ENCODE measurements at places on chromosomes 4 and X. TPM values are rescaled to one million over a fixed set of nuclear protein-coding genes. Genes with fewer than 3 reads are reported as not detected.

The SMC1A gene
- total RNA-seq: 31.4 TPM

The ZAR1 gene
- total RNA-seq: 2.5 TPM

The TMPRSS11B gene
- 40.8 TPM for total RNA-seq

The MXD4 gene
- 27.5 TPM for total RNA-seq

The HTN1 gene
- total RNA-seq: not detected

The NHSL2 gene
- total RNA-seq: 12.3 TPM

The TSPAN6 gene
- 19.6 TPM for total RNA-seq

The ARSJ gene
- total RNA-seq: 5.4 TPM

The IDUA gene
- total RNA-seq: 28.0 TPM

The GRIA2 gene
- 0.49 TPM for total RNA-seq

The NAP1L3 gene
- total RNA-seq: 3.2 TPM

The ABCE1 gene
- 47.1 TPM for total RNA-seq

DNA sequence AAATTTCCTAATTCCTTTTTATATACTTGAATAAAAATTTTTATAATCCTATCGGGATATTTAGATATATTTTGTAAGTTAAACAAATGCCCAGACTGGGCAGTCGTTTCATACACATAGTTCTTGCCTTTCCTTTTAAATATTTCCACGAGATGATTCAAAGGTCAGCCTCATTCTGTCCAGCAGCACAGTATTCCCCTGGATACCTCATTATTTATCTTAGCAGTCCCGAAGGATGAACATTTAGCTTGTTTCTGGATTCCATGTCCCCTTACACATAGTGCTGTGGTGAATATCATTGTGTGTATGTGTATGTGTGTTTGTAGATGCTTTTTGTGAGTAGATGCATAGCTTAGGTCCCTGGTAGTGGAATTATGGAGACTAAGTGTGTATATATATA, 38.3 kb downstream of the RAPGEF2 start:
- no peak overlapping the region for H3K27ac ChIP-seq
- DNase-seq: no peak
- no peaks in the 10 kb centered on the region for H3K27me3 ChIP-seq
- H3K4me3 ChIP-seq: no peak overlapping the region

GRCh38 chrX:129719931-129720530, 18.7 kb upstream of the XPNPEP2 start:
- H3K4me1 ChIP-seq: no peaks in the 10 kb centered on the region
- no peak for DNase-seq
- no peaks in the 10 kb centered on the region for H3K27me3 ChIP-seq
- no peaks in the 10 kb centered on the region for H3K36me3 ChIP-seq

DNA sequence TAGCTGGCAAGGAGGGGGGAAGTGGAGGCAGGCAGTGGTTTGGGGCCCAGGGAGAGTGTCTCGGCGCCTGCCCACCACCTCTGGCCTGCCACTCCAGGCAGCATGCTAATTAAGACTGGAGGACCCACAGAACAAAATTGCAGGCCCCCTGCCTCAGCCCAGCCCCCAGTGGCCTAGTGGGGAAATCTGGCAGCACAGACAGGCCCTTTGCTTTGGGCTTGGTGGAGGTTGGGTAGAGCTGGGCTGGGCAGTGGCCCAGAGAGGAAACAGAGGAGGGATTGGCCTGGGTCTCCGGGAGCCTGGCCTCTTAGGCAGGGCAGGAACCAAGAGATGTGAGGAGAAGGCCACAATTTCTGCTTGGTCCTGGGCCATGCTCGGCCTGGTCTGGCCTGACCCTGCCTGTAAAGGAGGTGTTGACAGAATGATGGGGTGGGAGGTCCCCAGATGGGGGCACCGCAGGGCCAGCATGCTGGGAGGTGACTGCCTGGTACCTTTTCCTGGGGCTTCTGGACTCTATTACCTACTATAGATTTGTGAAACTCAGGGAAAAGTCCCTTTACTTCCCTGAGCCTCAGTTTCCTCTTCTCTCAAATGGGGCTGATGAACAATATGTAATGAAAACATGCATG, 92.4 kb upstream of the PJA1 start:
- no peak overlapping the region for H3K4me3 ChIP-seq
- no peak for DNase-seq
- no peaks in the 10 kb centered on the region for H3K27me3 ChIP-seq
- no peaks in the 10 kb centered on the region for H3K36me3 ChIP-seq

GRCh38 chrX:33062041-33062440, 149.3 kb downstream of the DMD start:
- H3K36me3 ChIP-seq: no peaks in the 10 kb centered on the region
- H3K27me3 ChIP-seq: no peaks in the 10 kb centered on the region
- H3K4me3 ChIP-seq: no peak overlapping the region
- no peak for DNase-seq
- H3K4me1 ChIP-seq: no peaks in the 10 kb centered on the region

DNA sequence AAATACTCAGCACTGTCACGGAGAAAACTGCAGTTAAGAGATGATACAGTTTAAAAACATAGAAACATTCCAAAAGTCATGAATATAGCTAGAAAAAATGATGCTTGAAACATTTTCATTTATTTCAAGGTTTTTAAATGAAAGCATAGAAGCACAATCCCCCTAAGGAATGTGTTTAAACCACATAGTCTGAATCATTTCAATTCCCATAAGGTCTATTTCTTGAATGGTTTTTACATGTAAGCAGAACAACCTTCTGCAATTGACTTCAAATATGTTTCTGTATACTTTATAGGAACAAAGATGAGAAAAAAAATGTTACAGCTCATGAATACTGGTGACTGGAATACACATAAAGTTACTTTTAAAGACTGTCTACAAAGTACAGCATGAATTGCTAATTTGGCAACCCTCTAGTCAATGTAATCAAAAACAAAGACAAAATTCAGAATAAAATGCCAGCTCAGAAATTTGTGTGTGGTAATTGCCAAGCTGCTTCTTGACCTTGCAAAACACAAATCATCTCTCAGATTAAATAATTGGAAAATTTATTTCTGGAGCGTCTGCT, 886.4 kb upstream of the ADGRL3 start:
- no peak overlapping the region for H3K4me3 ChIP-seq
- H3K4me1 ChIP-seq: no peaks in the 10 kb centered on the region
- no peaks in the 10 kb centered on the region for H3K36me3 ChIP-seq
- H3K27me3 ChIP-seq: no peaks in the 10 kb centered on the region
- DNase-seq: no peak
- H3K27ac ChIP-seq: no peak overlapping the region

- H3K36me3 ChIP-seq: no peaks in the 10 kb centered on the region
- H3K27me3 ChIP-seq: no peaks in the 10 kb centered on the region
- H3K27ac ChIP-seq: peak overlapping the region; percentile 95
- no peak for DNase-seq
These were observed 1.1 kb downstream of the FBXW7 start for GRCh38 chr4:152534541-152535359.

DNA sequence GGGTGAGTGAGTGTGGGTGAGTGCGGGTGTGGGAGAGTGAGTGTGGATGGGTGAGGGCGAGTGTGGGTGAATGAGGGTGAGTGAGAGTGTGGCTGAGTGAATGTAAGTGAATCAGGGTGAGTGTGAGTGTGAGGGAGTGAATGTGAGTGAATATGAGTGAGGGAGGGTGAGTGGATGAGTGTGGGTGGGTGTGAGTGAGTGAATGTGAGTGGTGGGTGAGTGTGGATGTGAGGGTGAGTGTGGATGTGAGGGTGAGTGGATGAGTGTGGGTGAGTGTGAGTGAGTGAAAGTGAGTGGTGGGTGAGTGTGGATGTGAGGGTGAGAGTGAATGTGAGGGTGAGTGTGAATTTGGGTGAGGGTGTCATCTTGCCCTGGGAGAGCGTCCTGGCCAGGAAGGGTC, 67.5 kb downstream of the TRIML1 start:
- no peaks in the 10 kb centered on the region for H3K36me3 ChIP-seq
- H3K27me3 ChIP-seq: no peaks in the 10 kb centered on the region
- H3K4me1 ChIP-seq: no peaks in the 10 kb centered on the region
- no peak overlapping the region for H3K4me3 ChIP-seq
- H3K27ac ChIP-seq: no peak overlapping the region

DNA sequence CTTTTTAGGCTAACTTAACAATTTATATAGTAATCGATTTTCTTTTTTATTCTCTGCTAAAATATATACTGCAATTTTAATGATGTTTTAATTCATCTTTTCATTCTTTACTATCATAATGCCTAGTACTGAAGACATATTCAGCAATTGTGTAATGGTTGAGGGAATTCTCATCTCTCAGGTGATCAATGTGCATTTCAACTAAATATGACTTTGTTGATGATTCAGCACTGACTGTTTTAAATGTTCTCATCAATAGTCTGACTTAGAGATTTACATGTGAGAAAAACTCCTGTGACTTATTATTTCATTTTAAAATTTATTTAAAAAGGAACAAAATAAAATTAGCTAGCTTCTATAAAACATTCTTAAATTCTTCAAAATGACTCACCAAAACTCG, 1450.3 kb downstream of the STIM2 start:
- no peaks in the 10 kb centered on the region for H3K4me1 ChIP-seq
- no peak for DNase-seq
- H3K4me3 ChIP-seq: no peak overlapping the region
- H3K27me3 ChIP-seq: no peaks in the 10 kb centered on the region
- H3K36me3 ChIP-seq: no peaks in the 10 kb centered on the region

DNA sequence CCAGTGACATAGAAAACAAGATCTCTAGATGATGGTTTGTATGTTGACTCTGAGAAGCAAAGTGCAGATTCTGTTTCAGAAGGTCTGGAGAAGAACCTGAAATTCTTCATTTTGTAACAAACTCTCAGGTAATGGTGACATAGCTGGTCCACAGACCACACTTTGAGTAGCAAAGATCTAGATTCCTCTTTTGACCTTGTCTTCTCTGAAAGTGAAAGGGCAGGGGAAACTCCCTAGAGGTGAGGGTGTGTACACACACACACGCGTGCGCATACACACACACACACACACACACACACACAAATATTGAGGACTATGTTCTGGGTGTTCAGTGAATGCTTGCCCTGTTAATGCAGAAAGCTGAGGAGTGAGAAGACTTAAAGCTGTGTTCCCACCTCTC, 110.1 kb downstream of the NHSL2 start:
- no peaks in the 10 kb centered on the region for H3K36me3 ChIP-seq
- no peak overlapping the region for H3K4me3 ChIP-seq
- no peaks in the 10 kb centered on the region for H3K4me1 ChIP-seq
- peak overlapping the region; percentile 60 for H3K27ac ChIP-seq

DNA sequence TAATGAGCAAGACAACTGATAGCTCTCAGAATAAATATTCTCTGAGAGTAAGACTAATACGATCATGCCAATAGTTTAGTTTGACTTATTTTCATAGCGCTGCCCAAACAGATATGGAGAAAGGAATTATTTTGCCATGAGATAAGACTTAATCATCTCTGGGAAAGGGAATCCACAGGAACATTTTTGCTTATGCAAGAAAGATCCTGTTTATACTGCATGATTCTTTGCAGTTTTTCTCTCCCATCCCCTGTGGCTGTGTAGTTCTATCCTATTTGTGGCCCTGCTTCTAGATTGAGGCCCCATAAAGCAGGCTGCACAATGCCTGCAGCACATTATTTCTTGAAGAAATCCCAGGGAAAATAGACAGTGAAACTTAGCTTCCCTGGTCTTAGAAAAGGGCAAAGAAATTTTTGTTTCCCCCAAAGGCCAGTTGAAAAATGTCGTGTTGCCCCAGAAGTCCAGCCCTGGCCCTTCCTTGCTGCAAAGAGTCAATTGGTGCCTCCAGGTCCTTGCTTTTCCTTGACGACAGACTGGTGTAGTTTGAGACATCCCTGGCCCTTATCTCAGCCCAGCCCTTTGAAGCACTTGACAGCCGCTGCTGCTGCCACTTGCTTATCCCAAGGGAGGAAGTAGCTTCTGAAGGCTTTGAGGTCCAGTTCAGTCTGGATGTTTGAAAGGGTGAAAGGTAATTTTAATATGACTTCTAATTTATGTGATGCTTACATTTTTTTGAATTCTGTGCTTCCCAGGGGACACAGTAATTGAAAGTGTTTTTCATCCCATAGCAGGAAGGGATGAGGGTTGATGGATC, 45.0 kb upstream of the SH3RF1 start:
- DNase-seq: no peak
- peak overlapping the region; percentile 33 for H3K27ac ChIP-seq
- H3K4me3 ChIP-seq: no peak overlapping the region
- peaks cover 11% of the 10 kb centered on the region for H3K4me1 ChIP-seq
- H3K36me3 ChIP-seq: no peaks in the 10 kb centered on the region

- no peak overlapping the region for H3K4me3 ChIP-seq
- no peak for DNase-seq
- no peaks in the 10 kb centered on the region for H3K4me1 ChIP-seq
- H3K27ac ChIP-seq: no peak overlapping the region
These were observed 453.9 kb downstream of the PDHA2 start for GRCh38 chr4:96293806-96294205.

DNA sequence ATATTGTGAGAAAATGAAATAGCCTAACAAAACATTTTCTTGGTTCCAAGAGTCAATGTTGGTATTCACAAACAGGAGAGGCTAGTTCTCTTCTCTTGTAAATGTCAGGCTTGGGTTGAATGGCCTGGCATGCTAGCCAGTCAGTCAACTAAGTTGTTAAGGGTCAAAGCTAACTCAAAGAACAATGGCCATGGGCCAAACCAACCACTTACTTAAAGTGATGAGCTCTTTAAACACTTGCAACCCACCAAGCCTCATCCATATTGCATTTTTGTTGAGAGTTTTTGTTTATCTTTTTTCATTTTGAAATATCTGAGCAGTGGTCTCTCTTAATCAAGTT, 394.5 kb downstream of the RAB28 start:
- no peaks in the 10 kb centered on the region for H3K36me3 ChIP-seq
- H3K4me1 ChIP-seq: peaks cover 15% of the 10 kb centered on the region
- no peak overlapping the region for H3K4me3 ChIP-seq
- no peak overlapping the region for H3K27ac ChIP-seq

GRCh38 chr4:56727150-56727549, 46.1 kb upstream of the HOPX start:
- no peak overlapping the region for H3K4me3 ChIP-seq
- no peak overlapping the region for H3K27ac ChIP-seq
- H3K36me3 ChIP-seq: no peaks in the 10 kb centered on the region
- no peaks in the 10 kb centered on the region for H3K27me3 ChIP-seq
- peaks cover 5% of the 10 kb centered on the region for H3K4me1 ChIP-seq

GRCh38 chr4:40202474-40202873, 5.6 kb downstream of the RHOH start:
- no peaks in the 10 kb centered on the region for H3K36me3 ChIP-seq
- H3K4me1 ChIP-seq: no peaks in the 10 kb centered on the region
- no peaks in the 10 kb centered on the region for H3K27me3 ChIP-seq
- peak overlapping the region; percentile 76 for H3K27ac ChIP-seq

Data from vagina (tissue), 2 donors.